ENCODE measurements at places on chromosomes 16 and 17.

DNA sequence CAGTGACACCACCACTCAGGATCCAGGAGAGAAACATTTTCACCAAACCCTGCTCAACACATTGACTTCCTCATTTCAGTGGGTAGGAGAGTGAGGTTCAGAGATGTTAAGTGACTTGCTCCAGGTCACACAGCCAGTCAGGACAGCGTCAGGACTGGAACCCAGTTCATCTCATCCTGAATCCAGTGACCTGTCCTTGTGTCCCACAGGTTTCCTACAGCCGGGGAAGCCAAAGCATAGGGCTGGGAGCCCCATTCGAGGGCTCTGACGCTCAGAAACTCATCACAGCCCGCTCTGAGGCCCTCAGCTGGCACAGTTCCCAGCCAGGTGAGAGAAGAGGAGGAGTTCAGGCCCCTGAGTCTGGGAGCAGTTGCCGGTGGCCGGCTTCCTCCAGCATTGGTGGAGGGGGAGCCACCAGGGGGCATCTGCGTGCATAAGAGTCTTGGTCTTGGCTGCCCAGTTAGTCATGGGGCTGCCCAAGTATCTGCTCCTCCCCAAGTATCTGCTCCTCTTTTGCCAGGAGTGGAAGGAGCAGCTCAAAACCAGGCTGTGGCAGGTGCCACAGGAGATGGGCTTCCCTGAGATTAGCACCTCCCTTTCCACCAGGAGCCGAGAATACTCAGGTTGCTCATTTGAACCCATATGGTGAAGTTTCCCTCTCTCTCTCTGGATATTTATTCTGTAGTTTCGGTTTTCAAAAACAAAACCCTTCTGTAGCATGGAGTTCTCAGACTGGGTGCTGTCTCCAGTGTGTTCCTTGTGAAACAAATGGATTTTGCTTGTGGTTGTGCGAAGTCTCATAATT, 56.0 kb downstream of the TNFRSF13B start:
- no peaks in the 10 kb centered on the region for H3K36me3 ChIP-seq
- no peak overlapping the region for H3K27ac ChIP-seq
- H3K27me3 ChIP-seq: no peaks in the 10 kb centered on the region
- H3K4me1 ChIP-seq: no peaks in the 10 kb centered on the region
- no peak overlapping the region for H3K4me3 ChIP-seq

DNA sequence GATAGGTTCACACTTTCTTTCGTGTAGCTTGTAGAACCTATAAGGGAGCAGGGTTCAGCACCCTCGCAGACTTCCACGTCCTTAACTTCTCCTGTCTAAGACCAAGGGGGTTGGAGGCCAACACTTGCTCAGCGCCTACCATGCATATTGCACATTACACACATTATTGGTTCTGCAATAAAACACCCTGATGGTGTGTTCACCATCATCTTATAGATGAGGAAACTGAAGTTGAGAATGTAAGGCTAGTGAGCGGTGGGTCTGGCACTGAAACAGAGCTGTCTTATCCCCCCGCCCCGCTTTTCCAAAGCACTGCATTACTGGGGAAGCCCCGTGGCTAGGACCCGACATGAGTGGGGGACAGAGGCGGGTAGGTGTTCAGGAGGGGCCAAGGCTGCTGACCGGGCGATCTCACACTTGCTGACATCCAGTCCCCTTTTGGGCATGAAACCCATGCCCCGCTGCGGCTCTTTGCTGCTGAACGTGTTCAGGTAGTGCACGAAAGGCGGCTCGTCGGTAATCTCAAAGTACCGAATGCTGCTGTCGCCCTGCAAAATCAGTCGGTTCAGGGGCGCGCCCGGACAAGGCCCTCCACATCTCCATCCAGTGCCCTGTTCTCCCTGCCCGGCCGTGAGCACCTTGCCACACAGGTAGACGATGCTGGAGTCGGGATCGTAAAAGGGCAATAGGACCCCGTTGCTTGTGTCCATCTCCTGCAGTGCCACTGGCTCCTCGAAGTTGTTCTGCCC, 6.2 kb downstream of the CORO6 start:
- H3K27me3 ChIP-seq: no peaks in the 10 kb centered on the region
- no peak overlapping the region for H3K27ac ChIP-seq
- no peak overlapping the region for H3K4me3 ChIP-seq
- DNase-seq: no peak
- no peaks in the 10 kb centered on the region for H3K36me3 ChIP-seq

- no peak overlapping the region for H3K27ac ChIP-seq
- no peaks in the 10 kb centered on the region for H3K27me3 ChIP-seq
- H3K4me1 ChIP-seq: no peaks in the 10 kb centered on the region
- no peak overlapping the region for H3K4me3 ChIP-seq
- DNase-seq: no peak
These were observed 5.9 kb downstream of the CYGB start for GRCh38 chr17:76531486-76532038.

GRCh38 chr17:2395258-2396181, 5.3 kb downstream of the MNT start:
- no peaks in the 10 kb centered on the region for H3K36me3 ChIP-seq
- H3K27ac ChIP-seq: peak overlapping the region; percentile 74
- H3K4me3 ChIP-seq: no peak overlapping the region
- H3K27me3 ChIP-seq: no peaks in the 10 kb centered on the region
- DNase-seq: no peak

DNA sequence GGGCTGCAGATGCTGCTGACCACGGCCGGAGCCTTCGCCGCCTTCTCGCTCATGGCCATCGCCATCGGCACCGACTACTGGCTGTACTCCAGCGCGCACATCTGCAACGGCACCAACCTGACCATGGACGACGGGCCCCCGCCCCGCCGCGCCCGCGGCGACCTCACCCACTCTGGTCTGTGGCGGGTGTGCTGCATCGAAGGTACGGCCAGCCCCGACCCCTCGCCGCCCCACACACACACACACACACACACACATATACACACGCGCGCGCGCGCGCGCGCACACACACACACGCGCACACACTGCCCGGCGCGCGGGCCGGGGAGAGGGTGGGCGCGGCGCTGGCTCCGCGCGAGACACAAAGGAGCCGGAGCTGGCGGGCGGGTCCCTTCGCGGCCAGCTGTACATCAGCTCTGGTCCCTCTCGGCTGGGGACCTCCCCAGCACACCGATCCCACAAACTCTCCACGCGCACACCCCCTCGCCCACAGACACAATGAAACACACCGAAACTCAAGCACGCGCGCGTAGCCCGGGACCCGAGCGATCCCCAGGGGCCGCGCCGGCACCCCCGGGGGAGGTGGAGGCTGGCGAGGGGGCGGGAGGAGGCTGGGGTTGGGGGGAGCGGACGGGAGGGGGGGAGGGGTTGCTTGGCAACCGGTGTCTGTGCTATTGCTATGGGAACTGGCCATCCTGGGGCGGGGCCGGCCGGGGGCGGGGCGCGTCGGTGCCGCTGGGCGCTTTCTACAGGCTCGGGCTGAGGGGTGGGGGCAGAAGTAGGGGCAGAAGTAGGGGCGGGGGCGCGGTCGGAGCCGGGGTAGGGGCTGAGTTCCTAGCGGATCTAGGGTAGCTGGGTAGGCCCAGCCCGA, 658 bp downstream of the CACNG4 start:
- peak overlapping the region; percentile 59 for H3K4me3 ChIP-seq
- H3K36me3 ChIP-seq: no peaks in the 10 kb centered on the region
- H3K27ac ChIP-seq: no peak overlapping the region
- H3K4me1 ChIP-seq: no peaks in the 10 kb centered on the region
- no peaks in the 10 kb centered on the region for H3K27me3 ChIP-seq
- DNase-seq: no peak

Data from aorta (tissue), 5 donors.